ENCODE measurements at places on chromosomes 13 and 19.
A peak's percentile ranks its signal among the peaks of the same experiment; 100 is the strongest.

DNA sequence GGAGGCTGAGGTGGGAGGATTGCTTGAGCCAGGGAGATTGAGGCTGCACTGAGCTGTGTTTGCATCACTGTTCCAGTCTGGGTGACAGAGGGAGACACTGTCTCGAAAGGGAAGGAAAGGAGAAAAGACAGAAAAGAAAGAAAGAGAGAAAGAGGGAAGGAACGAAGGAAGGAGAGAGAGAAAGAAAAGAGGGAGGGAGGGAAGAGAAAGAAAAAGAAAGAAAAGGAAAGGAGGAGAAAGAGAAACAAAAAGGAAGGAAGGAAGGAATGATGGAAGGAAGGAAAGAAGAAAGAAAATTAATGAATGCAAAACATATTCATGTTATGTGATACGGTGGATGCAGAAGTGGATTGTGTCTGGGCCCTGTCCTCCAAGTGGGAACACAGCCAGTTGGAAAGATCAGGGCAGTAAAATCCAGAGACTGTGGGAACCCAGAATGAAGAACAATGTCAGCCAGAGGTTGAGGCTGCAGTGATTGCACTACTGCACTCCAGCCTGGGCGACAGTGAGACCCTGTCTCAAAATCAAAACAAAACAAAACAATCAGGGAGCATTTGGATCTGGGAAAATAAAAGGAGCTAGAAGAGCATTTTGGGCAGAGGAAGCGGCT lies 6.2 kb downstream of the PHLDB3 start:
- no peak for DNase-seq

DNA sequence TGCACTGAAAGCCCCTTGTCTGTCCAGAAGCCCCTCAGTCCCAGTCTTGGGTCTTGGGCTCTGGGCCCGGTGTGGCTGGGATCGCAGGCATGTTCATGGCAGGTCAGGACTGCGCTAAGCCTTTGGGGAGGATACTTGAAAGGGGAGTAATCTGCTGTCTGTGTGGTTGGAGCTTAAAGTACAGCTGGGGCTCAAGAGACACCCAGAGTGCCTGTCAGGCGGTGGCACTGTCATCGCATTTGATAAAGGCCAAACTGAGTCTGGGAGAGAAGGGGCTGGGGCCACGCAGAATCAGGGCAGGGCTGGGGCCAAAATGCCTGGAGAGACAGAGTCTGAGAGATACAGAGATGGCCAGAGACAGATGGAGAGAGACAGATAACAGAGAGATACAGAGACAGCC lies 4.2 kb upstream of the CILP2 start:
- no peak for DNase-seq

DNA sequence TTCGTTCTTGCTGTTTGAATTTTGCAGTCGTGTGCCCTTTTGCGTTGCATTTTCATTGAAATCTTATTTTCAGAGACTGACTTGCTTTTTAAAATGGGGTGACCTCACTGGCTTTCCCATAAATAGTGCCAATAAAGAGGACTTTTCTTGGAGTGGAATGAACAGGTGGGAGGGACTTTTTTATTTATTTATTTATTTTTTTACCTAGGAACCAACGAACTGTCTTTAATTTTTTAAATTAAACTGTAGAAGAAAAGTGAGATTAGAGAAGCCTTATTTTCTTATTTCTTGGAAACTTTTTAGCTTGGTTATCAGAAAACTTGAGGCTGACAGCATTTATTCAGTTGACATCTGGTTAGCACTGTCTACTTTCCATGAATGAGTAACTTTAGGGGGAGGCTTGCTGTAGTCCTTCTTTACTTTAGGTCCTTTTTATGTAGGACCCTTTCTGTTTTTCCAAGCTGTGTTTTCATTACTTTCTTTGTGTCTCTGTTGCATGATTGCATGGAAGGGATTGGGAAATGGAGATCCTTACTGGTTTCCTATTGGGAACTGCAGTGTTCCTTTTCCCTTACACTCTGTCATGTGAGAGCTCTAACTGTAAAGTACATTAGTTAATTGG lies 1.7 kb downstream of the SLAIN1 start:
- DNase-seq = no peak

GRCh38 chr13:31849206-31849605 lies 109.9 kb downstream of the RXFP2 start:
- DNase-seq = no peak

- DNase-seq = no peak
These were observed 58.4 kb upstream of the UQCRFS1 start for GRCh38 chr19:29271341-29271740.

DNA sequence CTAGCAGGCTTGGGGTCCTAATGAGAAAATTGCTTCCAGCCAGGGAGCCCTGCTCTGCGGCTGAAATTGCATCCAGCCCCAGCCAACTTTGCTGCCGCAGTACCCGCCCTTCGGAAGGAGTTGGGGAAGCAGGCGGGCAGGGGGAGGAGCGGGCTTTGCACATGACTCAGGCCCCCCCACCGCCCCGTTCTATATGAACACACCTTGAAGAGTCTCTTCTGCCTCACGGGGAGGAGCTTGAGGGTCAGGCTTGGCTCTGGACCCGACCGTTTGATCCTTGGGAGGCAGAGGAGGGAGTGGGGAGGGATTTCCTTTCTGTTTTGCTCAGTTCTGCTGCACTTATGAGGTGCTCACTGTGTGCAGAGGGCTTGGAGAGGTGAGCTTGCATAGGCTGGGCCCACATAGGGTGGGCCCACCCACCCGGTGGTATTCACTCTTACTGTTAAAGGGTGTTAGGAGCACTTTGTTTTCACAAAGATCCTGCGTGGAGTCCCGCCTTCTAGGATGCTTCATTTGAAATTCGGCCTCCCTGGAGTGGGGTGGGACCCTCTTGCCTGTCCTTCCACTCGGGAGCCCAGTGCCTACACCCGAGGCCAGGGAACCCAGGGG lies 46.5 kb downstream of the LYL1 start:
- DNase-seq = no peak

DNA sequence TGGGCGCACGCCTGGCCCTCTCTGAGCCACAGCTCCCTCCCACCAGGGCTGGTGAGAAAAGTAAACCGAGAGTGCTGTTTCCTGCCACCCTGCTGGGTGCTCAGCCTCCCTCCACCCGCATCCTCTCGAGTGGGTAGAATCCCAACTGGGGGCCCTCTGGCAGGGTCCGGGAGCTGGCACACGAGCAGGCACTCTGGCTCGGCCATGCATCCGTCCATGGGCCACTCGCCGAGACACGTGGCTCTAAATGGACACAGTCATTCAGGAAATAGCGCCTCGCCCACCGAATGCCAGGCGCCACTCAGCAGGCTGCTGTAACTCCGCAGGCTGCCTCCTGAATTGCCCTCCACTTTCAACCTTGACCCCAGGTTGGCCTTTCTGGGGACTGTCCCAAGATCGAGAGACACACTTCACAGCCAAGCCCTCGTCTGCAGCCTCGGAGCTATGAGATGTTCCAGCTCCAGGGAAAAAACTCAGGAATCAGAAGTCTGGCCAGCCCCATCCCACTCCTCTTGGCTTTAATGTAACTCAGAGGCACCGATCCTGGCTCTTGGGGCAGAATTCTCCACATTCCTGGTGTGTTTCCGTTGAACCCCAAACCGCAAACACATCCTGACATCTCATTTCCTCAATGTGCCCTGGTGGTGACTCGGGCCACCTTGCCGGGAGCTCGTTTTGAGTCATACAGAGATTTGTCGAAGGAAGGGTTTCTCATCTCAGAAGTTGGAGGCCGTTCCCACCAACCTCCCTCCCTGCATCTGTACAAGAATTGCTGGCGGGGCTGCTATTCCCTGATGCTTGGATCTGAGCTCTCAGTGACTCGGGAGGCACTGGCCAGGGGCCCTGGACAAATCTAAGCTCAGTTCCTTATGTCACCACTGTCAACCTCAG lies 14.1 kb downstream of the KLF2 start:
- no peak for DNase-seq

- no peak for DNase-seq
These were observed 186.9 kb downstream of the DIAPH3 start for GRCh38 chr13:59976856-59977255.

DNA sequence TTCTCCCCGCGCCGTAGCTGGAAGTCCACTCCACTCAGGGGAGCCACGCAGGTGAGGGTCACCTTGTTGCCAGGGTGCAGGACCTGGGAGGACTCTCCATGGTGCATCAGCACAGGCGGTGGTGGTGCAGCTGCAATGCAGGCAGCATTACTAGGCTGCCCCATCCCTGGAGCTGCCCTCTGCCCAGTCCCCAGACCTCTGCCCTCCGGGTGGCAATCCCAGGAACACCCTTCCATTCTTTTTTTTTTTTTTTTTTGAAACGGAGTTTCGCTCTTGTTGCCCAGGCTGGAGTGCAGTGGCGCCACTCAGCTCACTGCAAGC lies 1.8 kb downstream of the A1BG start:
- DNase-seq = no peak

DNA sequence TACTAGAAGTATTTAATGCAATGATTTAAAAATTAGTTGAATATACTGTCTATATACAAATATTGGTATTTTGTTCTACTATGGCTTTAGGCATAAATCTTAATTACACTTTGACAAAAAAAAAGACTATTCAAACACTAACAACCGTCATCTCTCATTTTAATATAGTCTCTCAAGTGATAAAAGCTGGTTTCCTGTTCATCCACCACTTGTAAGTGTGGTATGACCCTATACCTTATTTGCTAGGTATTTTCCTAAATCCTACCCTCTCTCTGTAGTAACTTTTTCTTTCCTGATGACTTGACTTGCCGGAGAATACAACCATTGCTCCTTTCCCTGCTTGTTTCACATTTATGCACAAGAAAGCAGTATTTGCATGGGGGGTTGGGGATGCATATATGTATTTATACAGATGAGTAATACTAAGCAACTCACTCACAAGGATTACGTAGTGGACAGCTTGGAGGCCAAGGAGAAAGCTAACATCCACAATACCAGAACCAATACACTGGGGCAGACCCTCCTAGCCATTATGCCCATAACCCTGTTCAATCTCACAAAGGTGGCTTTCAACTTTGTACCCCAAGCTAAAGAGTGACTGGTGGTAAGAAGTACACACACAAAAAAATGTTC lies 12.7 kb upstream of the EFNB2 start:
- no peak for DNase-seq

DNA sequence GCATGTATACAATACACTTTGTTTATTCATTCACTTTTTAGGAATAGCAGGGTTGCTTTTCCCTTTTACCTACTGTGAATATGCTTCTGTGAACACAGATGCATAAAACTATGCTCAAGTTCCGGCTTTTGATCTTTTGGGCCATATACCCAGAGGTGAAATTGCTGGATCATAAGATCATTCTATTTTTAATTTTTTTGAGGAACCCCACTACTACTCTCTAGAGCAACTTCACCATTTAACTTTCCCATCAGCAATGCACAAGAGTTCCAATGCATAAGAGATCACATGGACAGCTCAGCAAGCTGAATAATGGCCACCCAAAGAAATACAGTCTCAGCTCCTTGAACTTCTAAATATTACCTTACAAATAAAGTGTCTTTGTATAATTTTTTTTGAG lies 17.0 kb upstream of the SIGLEC10 start:
- no peak for DNase-seq

DNA sequence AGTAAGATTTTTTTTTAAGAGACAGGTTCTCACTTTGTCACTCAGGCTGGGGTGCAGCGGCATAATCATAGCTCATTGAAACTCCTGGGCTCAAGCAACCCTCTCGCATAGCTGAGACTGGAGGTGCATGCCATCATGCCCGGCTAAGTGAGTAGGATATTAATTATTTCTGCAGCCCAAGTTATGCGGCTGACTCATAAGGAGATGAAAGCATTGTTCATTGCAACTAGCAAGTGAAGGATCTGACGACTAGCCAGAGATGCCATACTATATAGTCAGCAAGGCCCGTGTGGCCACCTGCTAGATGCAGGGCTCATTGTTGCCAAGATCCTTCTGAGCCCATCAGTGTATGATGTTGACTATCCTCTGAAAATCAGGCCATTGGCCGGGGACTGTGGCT lies 45.2 kb downstream of the ABCC4 start:
- no peak for DNase-seq

- DNase-seq = no peak
These were observed 136.8 kb downstream of the DCT start for GRCh38 chr13:94342436-94343242.

- DNase-seq = no peak
These were observed at the start of gene CA11 for GRCh38 chr19:48646001-48646721. Gene CA11 (minus strand): TSS chr19:48646187. CDS start chr19:48645632, 555 bp downstream.

GRCh38 chr13:102510072-102510471 lies 86.7 kb upstream of the TPP2 start:
- no peak for DNase-seq

- DNase-seq = peak; percentile 86
These were observed 15.0 kb upstream of the ALOX5AP start for GRCh38 chr13:30720172-30720869.

GRCh38 chr13:29903996-29904395 lies 53.6 kb upstream of the UBL3 start:
- no peak for DNase-seq

DNA sequence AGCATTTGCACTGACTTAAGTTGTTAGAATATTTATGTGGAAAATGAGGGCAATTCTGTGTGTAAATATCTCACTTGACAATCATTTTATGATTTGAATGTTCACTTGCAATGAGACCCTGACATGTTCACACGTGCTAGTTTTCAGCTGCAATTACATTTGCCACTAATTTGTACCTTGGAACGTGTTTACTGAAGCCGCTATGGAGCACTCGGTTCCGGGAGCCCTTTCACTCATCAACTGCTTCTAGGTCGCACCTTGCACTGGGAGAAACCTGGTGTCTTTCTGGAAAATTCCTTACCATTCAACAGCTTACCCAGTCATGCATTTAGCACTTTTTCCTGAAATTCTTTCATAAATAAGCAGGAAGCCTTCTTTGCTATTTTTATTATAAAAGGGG lies 229.6 kb downstream of the ZIC5 start:
- no peak for DNase-seq

- DNase-seq = no peak
These were observed 43.5 kb downstream of the LRCH1 start for GRCh38 chr13:46596466-46596865.

DNA sequence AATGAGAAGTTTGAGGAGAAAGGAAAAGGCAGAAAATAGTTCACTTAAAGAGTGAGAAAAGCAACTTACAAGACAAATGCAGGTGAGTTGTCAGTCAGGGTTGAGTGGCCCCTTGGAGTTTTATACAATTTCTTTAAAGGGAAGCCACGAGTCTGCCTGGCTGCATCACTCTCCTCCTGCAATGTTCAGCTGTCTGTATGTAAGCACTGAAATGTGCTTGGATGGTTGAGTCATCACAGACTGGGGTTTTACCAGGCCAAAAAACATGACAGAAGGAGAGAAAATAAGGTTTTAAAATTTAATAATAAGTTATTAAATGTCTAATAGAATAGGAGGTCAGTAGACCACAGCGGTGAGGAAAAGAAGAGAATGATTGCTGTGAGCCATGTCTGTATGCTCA lies 51.0 kb upstream of the FGF14 start:
- DNase-seq = no peak

DNA sequence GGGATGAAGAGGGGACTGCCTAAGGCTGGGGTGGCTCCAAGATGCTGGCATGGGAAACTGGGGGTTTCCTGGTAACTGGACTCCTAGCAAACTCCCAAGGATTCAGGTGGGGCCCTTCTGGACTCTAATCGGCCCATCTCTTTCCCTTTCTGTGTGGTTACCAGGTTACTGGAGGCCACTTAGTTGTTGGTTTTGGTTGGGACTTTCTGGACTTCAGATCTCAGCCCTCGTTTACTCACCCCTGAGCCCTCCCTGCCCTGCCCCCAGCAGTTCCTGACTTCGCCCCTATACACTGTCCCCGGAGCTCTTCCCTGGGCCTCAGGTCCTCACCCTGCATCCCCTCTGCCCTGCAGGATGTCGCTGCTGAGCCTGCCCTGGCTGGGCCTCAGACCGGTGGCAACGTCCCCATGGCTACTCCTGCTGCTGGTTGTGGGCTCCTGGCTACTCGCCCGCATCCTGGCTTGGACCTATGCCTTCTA lies 328 bp downstream of the CYP4F12 start:
- DNase-seq = no peak
